ENCODE measurements at places on chromosomes 16 and 17. TPM values are rescaled to one million over a fixed set of nuclear protein-coding genes. Genes with fewer than 3 reads are reported as not detected.

DNA sequence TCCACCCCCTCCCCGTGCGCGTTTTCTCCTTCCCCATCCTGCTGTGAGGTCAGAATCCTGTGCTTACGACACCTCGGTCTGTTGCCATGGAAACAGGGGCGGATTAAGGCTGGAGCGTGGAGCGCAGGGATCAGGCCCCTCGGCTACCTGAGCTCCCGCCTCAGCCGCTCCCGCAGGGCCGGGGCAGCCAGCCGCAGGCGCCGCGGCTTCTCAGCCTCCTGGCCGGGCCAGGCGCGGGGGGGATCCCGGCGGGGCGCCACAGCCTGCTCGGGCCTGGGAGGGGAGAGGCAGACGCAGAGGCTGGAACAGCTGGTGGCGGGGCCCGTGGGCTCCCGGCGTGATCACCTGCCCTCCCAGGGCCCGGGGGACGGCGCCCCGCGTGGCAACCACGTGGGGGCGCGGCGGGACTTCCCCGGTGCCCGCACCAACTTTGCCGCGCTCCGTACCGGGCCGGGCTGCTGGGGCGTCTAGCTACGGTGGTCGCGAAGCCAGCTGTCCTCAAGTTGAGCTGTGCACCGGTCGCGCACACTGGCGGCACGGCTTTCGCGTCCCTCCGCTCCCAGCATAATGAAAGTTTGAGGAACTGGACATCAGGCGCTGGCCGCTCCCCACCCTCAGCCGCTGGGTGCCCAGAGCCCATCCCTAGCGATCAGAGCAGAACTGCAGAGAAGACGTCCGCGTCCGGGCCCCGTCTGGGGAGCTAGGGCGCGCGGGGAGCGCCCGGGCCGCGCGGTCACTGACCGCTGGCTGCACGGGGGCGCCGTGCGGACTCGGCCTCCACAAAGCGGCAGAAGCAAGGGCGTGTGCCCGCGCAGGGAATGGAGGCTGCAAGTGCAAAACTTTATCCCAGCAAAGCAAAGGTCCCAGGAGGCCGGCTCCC, 1.2 kb downstream of the RTN4RL1 start:
- peak; percentile 73 for DNase-seq

DNA sequence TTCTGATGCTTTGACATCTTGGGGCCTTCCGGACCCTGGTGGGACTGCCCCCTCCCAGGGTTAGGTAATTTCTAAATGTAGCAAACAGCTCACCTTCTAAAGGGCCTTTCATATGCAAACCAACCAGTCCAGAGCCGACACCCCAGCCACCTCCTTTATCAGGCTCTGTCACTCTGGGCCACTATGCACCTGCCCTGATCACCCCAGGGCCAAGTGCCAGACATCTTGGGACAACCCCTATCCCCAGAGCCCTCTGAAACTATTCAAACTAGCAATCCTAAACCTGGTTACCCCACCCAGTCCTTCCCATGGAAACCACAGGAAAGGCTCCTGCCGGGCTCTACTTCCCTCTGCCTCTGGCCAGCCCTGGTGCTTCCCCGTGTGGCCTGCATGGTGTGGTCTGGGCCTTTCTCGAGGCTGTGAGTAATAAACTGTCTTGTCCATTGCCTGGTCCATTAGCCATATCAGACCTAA, 91.2 kb upstream of the TNRC6C start:
- no peak for DNase-seq

- DNase-seq, result no peak
These were observed 23.6 kb upstream of the ATF7IP2 start for GRCh38 chr16:10362077-10362863.

DNA sequence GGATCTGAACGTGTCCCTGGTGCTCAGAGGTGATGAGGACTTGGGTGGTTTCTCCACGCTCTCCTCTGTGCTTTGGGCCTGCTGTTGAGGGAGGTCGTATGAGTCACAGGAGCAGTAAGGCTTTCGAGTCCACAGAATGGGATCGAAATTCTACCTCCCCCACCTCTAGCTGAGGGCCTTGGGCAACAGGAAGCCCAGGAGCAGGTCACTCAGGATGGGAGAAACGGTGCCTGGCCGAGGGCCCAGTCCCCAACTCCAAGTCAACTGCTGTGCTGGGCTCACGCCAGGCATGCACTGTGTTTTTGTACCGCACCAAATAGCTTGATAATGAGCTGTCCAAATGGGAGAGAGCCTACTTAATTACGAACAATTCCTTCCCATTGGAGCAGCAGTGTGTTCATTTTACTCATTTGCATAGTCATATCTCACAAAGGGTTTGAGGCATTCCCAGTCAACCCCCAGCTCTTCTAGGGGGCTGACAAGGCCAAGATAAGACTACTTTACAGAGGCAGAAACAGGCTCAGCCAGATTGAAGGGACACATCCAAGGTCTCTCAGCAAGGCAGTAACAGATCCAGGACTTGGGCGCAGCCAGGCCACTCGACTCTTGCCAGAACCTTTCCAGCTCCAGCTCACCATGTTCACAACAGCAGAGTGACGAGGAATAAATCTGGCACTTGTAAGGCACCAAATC, 53.6 kb downstream of the WNT3 start:
- no peak for DNase-seq

DNA sequence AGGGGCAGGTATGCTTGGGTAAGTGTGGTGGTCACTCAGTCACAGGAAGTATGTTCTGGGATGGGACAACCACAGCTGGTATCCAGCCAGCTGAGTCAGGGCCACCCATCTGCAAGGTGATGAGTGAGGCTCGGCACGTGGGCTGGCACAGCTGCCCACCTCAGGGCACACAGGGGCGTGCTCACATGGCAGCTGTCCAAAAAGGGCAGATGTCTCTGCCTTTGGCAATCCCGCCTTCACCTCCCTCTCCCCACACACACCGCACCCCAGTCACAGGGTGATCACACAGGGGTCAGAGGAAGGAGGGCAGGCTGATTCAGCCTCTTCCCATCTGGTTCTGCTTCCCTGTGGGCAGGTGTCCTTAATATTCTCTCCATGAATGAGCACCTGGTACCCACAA, 85.9 kb upstream of the TOB1 start:
- DNase-seq, result no peak

- DNase-seq, result no peak
These were observed 9.8 kb downstream of the ITGAL start for GRCh38 chr16:30482366-30482765.

- DNase-seq, result no peak
These were observed 356.6 kb upstream of the XYLT1 start for GRCh38 chr16:17827313-17827712.

DNA sequence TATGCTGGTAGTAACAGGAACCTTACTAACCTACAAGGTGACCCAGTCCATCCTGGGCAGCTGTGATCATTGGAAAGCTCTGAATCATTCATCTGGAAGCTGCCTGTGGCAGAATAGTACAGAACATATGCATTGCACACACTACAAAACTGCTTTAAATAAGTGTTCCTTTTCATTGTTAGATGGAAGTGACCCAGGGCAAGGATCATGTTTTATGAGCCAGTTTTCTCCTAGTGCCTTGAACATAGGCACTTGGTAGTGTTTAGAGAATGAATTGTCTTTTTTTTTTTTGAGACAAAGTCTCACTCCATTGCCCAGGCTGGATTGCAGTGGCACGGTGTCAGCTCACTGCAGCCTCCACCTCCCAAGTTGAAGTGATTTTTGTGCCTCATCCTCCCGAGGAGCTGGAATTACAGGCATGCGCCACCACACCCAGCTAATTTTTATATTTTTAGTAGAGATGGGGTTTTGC, 55.4 kb downstream of the TENT4B start:
- no peak for DNase-seq

DNA sequence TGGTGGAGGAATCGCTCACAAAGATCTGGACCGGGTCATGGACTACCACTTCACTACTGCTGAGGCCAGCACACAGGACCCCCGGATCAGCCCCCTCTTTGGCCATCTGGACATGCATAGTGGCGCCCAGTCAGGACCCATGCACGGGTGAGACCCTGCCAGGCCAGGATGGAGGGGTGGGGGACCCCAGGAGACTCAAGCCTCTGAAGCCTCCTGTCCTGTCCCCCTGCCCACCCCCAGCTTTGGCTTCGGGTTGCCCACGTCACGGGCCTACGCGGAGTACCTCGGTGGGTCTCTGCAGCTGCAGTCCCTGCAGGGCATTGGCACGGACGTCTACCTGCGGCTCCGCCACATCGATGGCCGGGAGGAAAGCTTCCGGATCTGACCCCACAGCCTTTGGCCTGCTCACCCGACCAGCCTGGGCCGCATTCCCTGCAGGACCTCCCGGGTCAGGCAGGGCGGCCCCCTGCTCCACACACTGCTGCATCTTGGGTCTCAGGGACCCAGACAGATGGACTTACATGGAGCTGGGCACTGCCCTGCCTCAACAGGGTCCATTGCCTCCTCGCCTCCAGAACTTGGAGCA, 3.8 kb downstream of the BCKDK start:
- DNase-seq, result no peak

The ACSM2A gene
- not detected for total RNA-seq

DNA sequence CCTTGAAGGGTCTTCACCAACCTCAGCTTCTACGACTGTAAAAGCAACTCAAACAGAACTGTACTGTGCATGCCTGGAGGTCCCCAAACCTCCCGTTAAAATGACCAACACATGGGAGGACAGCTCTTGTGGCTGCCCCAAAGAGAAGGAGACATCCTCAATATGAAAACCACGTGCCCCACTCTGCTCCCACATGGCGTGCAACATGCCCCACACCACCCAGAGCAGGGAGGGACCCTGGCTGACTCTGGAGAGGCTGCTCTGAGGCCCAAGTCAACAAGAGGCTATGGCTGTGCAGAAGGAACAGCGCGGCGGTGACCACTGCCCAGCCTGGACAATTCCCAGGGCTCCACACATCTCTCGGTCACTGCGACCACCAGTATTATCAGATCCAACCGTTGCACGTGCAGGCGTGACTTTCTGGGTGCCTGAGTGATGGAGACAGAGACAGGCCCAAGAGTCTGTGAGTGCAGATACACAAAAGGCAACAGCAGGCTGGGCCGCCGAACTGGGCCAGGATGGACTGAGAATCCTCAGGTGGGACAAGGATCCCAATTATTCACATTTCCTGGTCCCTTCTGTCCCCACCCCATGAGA, 1.4 kb downstream of the PLD6 start:
- DNase-seq, result no peak

DNA sequence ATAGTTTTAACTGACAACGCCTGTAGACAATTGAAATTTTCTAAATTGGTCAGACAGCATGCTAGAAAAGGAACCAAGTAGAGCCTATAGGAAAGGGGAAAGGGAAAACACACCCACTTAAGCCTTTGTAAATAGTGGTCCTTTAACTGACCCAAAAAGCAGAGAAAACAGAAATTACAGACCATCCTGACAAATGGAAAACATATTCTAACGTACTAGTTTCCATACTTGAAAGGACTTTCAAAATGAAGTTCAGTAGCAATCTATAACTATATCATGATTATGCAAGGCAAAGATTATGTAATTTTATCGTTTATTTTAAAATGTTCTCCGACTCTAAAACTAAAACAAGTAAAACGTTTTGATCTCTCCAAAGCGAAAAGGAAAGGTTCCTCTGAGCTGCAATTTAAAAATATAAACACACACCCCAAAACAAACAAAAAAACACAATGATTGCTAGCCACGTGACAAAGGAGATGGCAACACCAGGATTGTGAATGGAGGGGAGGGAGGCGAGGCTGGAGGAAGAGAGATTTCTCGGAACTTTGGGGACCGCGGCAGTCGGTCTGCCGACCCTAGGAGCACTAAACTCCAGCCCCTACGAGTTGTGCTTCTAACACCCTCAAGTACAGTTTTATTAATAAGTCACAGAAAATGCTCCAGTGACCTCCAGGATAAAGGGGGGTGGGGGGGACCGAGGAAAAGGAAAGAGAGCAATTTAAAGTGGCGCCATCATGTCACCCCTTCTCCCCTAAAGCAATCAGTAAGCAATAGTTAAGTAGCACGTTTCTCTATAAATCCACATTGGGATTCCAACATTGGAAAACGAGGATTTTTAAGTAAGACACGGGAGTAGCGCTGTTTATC, 1.7 kb downstream of the KANSL1 start:
- DNase-seq, result peak; percentile 33

DNA sequence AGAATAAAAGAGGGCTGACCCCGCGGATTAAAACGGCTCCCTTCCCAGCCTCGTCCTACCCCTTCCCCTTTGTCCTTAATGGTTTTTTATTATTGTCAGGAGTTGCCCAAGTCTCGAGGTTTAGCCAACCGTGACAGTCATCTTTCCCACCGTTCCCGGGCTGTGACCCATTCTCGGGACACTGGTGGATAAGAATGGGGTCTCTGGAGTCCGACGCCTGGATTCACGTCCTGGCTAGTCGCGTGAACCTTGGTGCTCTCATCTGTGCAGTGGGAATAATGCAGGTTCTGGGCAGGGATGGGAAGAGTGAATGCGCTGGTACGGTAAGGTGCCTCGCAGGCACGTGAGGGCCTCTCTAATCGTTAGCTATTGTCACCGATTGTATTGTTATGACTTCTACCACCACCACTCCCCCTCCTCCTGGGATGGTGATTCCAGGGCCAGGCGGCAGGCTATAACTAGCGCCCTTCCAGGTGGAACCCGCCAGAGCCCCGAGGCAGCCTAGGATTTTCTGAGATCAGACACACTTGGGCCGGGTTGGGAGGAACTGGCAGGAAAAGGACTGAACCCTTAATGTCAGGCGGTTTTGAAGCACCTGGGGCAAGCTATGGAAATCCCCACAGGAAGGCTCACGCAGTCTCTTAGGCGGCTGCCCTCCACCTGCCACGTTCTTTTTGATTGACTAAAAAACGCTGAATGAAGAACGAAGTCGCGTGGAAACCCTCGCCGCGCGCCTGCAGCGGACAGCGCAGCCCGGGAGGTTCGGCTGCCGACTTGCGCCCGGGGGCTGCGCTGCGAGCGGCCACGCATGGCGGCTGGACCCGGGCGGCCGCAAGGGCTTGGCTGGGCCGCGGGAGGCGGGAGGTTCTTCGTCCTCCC, 2.7 kb downstream of the HS3ST3B1 start:
- DNase-seq, result no peak

DNA sequence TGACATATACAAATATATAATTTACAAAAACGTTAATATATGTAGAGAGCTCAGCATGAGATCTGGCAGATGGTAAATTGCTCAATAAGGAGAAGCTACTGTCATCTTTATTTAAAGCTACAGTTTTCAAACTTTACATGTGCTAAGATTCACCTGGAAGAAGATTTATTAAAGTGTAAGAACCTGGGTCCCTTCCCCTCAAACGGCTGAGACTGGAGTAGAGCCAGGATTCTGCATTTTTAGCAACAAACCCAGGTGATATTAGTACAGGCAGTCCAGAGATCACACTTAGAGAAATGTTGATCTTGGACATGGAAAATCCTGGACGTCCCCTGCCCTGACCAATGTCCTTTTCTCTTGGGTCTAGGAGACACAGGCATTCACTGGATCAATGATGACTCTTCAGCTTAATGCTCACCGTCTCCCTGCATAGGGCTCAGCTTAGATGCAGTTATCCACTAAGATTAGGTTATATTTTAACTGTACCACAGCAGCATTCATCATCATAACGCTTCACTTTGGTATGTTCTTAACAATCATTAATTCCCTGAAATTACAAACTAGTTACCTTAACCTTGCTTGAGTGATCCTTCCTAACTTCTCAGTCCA, 20.4 kb downstream of the CDR2 start:
- DNase-seq, result no peak

All from frontal cortex (tissue), 4 donors.